ENCODE measurements at places on chromosomes 5 and 9. TPM values are rescaled to one million over a fixed set of nuclear protein-coding genes. Genes with fewer than 3 reads are reported as not detected.

Gene IL13
- 0.68 TPM for total RNA-seq

DNA sequence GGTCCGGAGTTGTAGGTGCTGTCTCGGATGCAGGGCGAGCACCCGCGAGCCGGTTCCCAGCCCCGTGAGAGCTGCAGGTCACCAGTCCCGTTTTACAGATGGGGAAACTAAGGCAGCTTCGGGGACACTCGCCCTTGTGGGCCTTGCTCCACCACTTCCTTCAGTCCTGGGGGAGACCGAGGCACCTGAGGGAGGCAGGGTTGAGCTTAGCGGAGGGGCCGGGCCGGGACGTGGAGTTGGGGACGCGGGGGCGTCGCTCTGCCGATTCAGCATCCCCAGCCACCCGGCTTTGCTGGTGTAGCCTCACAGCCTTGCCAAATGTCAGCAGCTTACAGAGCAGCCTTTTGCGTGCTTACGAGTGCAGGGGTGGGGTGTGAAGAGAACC lies 530 bp downstream of the BBLN start:
- ATAC-seq = no peak

DNA sequence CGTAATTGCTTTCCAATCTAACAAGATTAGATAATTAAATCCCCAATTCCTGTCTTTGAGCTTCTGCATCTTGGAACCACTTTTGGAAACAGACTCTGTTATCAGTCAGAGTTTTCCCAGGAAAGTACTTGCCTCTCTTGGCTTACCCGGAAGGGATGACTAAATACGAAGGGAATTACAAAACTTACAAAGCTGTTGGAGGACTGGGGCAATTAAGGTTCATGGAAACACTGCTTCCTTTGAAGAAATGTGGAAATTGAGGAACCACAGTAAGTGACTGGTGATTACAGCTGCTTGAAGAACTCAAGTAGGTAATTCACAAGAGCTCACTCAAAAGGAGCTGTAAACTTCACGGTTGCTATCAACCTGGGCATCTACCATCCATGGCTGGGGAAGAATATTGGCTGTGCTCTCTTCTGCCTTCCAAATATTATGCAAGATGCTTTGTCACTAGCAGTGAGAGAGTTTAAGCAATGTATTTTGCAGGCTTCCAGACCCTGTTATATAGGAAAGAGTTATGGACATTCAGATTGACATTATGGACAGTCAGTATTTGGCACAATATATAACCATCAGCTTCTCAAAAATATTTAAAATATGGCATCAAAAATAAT lies 104.6 kb upstream of the MAN2A1 start:
- no peak for ATAC-seq

DNA sequence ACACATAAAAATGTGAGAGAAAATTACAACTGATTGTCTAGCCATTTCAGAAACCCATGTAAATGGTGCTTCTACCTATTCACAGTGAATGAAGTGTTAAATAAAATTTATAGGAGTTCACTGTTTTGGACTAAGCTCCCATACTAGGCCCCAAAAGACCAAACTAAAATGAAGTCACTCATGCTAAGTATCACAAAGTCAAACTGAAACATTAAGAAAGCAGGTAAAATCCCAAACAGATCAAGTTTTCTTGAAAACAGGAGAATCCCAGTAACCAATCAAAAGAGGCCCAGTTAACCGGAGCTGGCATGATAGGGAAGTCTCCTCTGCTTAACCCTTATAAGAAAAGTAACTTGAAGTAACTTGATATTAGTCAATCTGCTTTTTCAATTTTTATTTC lies 35.2 kb upstream of the MYOT start:
- ATAC-seq = no peak

Gene SAXO1
- total RNA-seq = 0.38 TPM

DNA sequence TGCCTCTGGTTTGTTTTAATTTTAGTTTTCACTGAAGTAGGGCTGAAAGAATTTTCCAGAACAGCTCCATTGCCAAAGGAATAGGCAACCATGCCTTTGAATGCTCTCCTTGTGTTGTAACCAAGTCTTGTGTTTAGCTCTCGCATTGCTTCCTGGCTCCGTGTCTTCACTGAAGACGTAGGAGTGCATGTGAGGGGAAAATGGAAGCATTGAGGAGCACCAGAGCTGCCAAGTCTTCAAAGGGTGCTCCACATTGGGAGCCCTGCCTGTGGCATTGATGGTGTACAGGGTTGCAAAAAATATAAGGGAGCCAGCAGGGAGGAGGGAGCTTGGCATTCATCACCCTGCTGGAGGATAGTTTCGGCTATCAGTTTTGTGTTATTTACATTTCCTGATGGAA lies 86.6 kb downstream of the NTRK2 start:
- ATAC-seq = no peak

Gene ARSI
- total RNA-seq = 3.3 TPM

Gene PCDHB6
- 0.19 TPM for total RNA-seq

DNA sequence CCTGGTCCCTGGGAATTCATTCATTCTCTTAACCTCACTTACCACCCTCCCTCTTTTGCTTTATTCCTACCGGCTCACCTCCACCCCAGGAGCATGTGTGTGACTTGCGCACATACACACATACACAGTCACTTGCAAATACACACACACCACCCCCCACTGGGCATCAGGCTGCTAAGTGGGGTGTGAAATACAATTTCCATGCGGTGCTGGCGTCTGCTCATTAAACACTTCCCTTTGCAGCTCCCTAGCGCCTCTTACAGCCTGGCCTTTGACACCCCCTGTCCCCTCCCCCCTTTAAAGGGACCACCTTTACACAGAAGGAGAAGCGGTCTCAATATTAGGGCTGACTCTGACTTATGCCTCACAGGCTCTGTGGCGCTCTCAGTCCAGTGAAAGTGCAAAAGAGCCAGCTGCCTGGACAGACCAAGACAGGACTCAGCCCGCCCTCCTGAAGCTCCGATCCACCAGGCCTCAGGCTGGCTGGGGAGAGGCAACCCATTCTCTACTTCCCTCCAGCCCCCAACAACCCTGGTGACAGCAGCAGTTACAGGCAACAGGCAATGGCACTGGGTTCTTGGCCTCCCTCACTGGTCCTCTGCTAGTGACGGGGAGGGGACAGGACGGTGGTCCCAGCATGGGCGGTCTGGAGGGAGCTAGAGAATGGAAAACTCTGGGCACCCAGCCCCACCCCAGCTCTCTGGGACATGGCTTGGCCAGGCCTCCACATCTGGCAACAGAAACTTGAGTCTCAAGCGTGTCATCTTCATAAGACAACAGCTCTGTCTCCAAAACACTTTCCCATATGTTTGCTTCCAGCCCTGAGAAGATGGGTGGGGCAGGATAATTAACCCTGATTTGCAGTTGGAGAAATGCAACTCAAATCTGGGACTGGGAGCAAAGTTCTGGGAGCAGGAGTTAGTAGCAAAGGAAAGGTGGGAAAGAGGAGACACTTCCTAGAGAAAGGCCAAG lies 12.0 kb downstream of the ENHO start:
- ATAC-seq = peak; percentile 62

GRCh38 chr5:126818736-126819135 lies 41.8 kb downstream of the LMNB1 start:
- ATAC-seq = no peak

GRCh38 chr9:80218328-80218727 lies 646.6 kb downstream of the TLE4 start:
- no peak for ATAC-seq

Gene PCDHGA3
- 0.23 TPM for total RNA-seq

- peak; percentile 96 for ATAC-seq
Observed at GRCh38 chr5:5340206-5340729, 82.2 kb upstream of the ICE1 start.

Gene BTNL8
- total RNA-seq = not detected

GRCh38 chr5:14917719-14918118 lies 46.1 kb upstream of the ANKH start:
- no peak for ATAC-seq

DNA sequence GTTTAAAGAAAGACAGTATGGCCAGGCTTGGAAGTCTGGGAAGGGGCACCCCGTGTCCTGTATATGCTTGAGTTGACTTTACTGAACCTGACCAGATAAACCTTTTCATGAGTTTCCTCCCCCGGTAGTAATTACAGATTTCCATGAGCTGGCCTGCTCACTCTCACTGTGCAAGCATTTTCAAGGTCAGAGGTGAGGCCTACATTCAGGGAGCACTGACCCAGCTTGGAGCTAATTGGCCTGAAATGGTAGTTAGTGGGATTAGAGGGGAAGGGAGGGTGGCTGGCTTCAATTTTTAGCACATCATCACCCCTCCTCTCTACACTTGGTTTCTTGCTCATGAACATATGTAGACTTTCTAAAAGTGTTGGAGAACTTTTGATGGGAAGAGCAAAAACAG lies 99.2 kb downstream of the PSAT1 start:
- ATAC-seq = no peak

DNA sequence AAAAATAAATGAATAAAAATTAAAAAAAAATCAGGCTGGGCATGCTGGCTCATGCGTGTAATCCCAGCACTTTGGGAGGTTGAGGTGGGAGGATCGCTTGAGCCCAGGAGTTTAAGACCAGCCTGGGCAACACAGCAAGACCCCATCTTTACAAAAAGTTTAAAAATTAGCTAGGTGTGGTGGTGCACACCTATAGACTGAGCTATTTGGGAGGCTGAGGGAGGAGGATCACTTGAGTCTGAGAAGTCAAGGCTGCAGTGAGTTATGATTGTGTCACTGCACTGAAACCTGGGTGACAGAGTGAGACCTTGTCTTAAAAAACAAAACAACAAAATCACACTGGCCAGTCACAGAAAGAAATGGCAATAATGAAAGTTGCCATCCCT lies 3.4 kb upstream of the CNTRL start:
- no peak for ATAC-seq

- ATAC-seq = no peak
Observed at GRCh38 chr5:84589926-84590325, 205.2 kb upstream of the EDIL3 start.

- no peak for ATAC-seq
Observed at GRCh38 chr9:80078826-80079225, 507.1 kb downstream of the TLE4 start.

Gene TDRD7
- 2.9 TPM for total RNA-seq

DNA sequence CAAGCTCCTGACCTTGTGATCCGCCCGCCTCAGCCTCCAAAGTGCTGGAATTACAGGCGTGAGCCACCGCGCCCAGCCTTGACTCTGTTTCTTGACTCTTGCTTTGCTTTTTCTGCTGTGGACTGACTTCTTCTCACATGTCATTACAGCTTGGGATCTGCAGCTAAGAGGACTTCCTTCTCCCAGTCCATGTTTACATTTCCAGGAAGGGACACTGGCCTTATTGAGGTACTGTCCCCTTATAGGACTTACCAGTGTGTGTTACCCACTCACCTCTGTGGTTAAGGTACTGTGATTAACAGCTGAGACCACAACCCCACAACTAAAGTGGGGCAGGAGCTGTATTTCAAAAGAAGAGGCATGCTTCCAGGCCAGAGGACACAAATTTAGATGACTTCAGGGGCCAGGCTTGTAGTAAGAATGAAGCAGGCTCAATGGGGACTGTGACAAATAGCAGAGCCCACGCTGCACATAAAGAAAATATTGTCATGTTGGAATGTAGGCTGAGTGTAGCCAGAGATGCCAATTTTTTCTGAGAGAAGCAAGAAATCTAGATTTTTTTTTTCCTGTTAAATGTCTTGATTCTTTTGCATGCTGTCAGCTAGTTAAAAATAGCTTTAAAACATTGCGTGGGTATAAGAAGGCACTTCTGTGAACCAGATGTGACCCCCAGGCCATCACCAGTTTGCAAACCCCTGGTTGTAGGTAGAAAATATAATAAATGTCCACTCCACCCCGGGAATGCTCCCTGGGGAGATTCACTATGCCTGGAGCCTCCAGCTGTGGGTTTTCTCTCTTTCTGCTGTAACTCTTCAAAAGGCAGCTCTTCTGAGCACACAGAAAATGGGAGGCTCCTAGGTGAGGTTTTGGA lies 75.0 kb downstream of the PTPDC1 start:
- peak; percentile 78 for ATAC-seq

DNA sequence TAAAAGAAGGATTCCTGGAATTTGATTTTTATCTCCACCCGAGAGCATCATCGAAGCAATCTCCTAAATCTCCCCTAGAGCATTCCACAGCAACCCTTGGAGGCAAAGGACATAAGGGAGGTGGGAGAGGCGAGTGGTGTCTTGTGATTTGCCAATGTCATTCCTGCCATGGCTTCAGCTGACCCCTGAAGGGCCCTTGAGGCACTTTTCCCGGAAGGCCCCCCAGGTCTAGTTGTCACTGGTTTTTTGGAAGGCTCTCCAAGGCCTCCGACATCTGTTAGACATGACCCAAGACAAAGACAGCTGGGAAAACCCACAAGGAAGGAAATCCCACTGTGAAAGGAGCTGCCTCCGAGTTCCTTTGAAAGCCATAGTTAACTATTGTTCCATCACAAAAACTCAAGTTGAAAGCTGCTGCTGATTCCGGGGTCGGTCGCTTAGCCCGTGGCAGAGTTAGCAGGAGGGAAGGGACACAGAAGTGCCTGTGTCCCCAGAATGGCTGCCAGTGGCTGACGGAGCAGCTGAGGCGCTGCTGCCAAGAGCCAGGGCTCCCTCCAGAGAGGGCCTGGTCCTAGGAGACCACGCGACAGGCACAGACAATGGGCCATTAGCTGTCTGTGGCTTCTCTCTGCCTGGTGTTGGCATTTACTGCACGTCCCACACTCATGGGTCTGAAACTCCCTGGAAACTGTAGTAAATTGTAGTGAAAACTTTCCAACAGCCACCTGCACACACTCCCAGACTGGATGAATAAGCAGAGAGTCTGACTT lies 24.4 kb upstream of the TRIO start:
- ATAC-seq = no peak

Gene MCCC2
- total RNA-seq = 6.8 TPM

DNA sequence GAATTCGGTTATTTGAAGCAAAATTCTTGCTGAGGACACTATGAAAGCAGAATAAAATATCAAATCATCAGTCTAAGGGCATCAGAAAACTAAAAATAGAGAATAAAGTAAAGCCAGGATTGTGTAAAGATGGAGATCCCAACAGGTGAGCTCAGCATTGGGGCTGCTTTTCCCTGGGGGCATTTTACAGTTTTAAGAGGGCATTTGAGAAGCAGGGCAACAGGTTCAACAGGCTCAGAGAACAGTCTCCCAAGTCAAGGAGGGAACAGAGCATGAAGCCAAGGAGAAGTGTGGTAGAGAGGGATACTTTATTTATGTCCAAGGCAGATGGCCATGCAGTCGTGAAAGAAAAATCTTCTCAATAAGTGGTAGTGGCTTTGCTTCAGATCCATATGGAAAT lies 145.4 kb downstream of the SYK start:
- ATAC-seq = no peak

GRCh38 chr9:94625835-94626234 lies 13.5 kb downstream of the FBP1 start:
- no peak for ATAC-seq

GRCh38 chr5:179209359-179210150 lies 135.7 kb downstream of the ADAMTS2 start:
- peak; percentile 97 for ATAC-seq

Gene SV2C
- 14.3 TPM for total RNA-seq

Gene AKNA
- 4.2 TPM for total RNA-seq

Gene POLK
- 30.9 TPM for total RNA-seq

GRCh38 chr5:71701407-71701806 lies 17.7 kb upstream of the CARTPT start:
- no peak for ATAC-seq

Gene CREB3
- 46.6 TPM for total RNA-seq

DNA sequence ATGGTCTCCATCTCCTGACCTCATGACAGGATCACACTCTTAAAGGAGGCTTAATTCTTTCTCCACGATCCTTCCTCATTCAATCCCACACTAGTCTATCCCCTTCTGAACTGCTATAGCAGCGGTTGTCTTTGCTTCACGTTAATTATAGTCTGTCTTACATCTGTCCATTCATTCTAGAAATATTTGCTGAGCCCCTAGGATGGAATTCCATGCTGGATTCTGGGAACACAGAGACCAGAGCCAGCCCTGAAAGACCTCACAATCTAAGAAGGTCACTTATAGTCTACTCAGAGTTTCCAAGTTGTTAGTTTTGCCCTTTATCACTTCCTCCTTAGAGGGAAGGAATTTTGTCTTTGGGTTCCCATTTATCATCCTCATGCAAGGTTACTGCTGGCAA lies 193.5 kb downstream of the GAS1 start:
- ATAC-seq = no peak

Measured in motor neuron (in vitro differentiated cells).